ENCODE measurements at places on chromosomes 5 and 9. TPM values are rescaled to one million over a fixed set of nuclear protein-coding genes. Genes with fewer than 3 reads are reported as not detected.

The PDE8B gene
- total RNA-seq: 0.66 TPM

The LRRTM2 gene
- not detected for total RNA-seq

The SPINK4 gene
- total RNA-seq: not detected

- DNase-seq: no peak
Measured at GRCh38 chr5:99644822-99645221, 716.0 kb upstream of the CHD1 start.

GRCh38 chr9:137494104-137494544 lies 35.0 kb upstream of the NSMF start:
- no peak for DNase-seq

- no peak for DNase-seq
Measured at GRCh38 chr9:81521892-81522291, 167.5 kb downstream of the TLE1 start.

The HACD4 gene
- total RNA-seq: 9.6 TPM

- DNase-seq: no peak
Measured at GRCh38 chr9:114446036-114446435, 58.3 kb upstream of the AKNA start.

DNA sequence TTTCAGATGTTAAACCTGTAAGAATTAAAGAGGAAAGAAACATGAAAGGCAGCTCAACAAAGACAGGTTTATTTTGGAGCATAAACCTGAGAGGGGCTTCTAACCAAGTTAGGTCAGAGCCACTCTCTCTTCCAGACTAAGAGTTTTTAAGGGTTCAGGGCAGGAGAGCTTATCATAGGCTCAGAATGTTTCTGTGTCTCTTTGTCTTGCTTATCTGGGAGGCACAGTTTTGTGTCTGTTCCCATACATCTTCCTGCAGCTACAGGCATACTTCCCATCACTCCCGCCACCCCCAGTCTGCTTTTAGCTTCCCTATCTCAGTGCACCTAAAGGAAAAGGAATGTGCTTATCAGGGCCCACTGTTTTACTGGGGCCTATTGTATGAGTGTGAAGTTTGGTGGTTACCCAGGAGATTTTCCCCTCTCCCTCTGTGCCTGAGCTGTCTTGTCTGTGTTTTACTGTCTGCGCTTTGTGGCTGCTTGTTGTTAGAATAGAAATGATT lies 21.9 kb downstream of the CD14 start:
- DNase-seq: no peak

- peak; percentile 9 for DNase-seq
Measured at GRCh38 chr9:124257844-124258606, at the start of gene NEK6. Gene NEK6, plus strand, starts transcription at chr9:124257949. Its CDS starts 44,016 bp downstream, at chr9:124301965.

GRCh38 chr5:179318221-179318955 lies 26.9 kb downstream of the ADAMTS2 start:
- no peak for DNase-seq

DNA sequence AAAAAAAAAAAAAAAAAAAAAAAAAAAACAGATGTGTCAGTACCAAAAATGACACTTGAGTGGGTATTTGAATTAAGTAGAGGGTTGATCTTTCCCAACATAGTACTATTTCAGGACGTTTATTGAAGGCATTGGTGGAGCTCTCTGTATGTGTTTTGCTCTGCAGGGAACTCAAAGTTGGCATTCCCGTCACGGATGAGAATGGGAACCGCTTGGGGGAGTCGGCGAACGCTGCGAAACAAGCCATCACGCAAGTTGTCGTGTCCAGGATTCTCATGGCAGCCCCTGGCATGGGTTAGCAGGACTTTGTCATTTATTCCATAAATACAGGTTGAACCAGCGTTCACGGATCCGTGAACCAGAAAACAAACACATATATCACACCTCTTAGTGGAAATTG lies 34.9 kb downstream of the SFXN1 start:
- no peak for DNase-seq

- DNase-seq: no peak
Measured at GRCh38 chr5:97458851-97459250, 275.8 kb upstream of the RIOK2 start.

DNA sequence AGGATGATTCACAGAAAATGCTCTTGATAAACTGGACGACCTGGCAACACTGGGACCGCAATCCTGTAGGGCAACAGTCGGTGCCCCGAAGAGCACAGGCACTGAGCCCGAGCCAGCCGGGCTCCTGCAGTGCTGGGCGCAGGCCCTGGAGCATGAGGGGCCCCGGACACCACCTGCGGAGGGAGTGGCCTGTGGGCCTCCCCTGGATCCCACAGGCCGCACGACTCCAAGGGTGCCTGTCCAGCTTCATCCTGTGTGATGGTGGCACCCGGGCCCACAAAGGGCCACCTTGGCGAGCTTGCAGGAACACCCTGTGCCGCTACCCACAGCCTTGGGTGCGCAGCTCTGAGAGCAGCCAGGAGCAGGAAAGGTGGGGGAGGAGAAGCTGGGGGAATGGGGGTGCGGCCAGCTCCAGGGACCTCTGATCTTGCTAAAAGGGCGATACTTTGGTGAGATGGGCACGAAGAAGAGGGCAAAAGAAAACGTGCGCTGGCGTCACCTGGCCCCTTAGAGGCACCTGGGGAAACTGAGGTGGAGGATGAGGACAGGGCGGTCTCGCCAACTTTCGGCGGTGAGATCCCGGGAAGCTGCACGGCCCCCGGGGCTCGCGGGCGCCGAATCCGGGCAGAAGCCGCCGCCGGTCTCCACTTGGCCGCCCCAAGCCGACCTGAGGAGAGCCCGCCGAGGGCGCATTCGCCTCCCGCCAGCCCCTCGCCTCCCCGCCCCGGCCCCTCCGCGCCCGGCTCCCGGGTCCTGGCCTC lies 722 bp downstream of the TBC1D9B start:
- DNase-seq: peak; percentile 23

DNA sequence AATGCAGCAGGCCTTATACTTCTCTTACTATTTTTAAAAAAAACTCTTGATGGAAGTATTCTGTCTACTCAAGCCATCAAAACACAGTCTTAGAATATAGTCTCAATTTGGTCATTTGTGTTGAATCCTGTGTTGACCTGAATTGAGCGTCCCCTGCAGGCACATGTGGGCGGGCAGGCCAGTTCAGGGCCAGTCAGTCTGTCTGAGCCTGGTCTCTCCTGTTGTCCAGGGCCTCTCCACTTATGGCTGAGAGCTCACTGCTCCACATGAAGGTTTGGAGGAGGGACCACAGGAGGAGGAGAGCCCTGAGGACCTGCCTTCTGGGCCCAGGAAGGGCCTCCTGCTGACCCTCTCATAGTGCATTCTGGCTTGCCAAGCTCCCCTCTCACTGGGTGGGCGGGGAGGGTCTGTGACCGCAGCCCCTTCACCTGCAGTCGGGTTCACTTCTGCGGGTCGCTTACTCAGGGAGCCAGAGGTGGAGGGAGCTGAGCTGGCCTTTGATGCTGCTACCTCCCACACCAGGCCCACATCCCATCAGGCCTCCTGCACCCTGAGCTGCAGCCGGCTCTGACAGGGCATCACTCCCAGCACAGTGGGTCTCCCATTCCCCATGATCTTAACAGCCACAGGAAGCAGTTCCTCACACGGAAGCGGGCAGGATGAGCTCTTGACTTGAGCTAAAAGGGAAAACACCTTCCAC lies 178.2 kb upstream of the S1PR3 start:
- DNase-seq: no peak

DNA sequence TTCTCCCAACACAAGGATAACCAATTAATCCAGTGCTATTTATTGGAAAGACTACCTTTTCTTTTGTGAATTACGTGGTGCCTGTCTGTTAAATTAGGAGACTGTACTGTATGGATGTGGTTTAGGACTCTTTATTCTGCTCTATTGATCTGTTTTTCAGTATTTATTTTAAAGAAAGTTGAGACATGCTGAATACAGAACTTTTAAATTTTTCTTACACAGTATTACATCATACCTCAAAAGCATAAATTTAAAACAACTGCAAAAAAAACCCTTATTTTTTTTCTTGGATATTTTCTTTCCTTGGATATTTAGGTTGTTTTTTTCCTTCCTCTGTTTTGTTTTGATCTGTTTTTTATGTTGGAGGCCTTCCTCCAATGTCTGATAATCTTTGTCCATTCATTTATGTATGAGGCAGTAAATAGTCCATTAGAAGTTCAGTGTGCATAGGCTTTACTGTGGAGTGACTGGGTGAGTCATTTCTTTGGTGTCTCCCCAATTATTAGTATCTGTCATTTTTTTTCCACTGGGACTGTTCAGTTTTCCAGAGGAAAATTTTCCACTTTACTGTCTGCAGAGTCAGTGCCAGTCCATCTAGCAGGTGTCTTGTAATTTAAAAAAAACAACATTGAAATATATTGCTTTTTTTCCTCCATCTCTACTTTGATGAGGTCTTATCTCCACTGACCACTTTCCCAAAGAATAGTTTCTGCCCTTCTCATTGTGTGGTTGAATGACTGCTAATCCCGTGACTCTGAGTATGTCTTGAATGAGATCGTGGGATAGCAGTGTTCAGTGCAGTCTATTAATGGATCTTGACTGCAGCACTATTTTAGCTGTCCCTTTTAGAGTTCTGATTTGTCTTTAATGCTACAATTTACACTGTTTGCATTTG lies 15.2 kb downstream of the CYSTM1 start:
- DNase-seq: no peak

GRCh38 chr5:140214831-140215230 lies 39.8 kb downstream of the CYSTM1 start:
- no peak for DNase-seq

- no peak for DNase-seq
Measured at GRCh38 chr5:120767178-120767820, 303.2 kb downstream of the PRR16 start.

The POU5F2 gene
- total RNA-seq: 3.9 TPM

The SH3RF2 gene
- 0.75 TPM for total RNA-seq

GRCh38 chr5:118637947-118638670 lies 350.2 kb downstream of the DTWD2 start:
- no peak for DNase-seq
